PC-9 (cell line): ENCODE measurements at places on chromosomes 13 and 19. TPM values are rescaled to one million over a fixed set of nuclear protein-coding genes. Genes with fewer than 3 reads are reported as not detected.

The ACP5 gene
- total RNA-seq, result 3.5 and 6.6 TPM in 2 replicates

The FFAR1 gene
- 0.23 and 0.44 TPM in 2 replicates for total RNA-seq

The TBC1D4 gene
- 15.7 and 19.5 TPM in 2 replicates for total RNA-seq

The PRPF31 gene
- total RNA-seq, result 86.1 and 109 TPM in 2 replicates

The LILRA1 gene
- total RNA-seq, result not detected in 2 replicates

The ATP5F1D gene
- 157 and 214 TPM in 2 replicates for total RNA-seq

The PTGER1 gene
- 1.4 TPM in 2 replicates for total RNA-seq

The HS6ST3 gene
- total RNA-seq, result not detected in 2 replicates

The MEF2B gene
- 1.8 and 3.9 TPM in 2 replicates for total RNA-seq

The SIGLEC8 gene
- total RNA-seq, result not detected in 2 replicates

The EPSTI1 gene
- total RNA-seq, result 2.7 and 3.4 TPM in 2 replicates

The DAND5 gene
- total RNA-seq, result 0.20 and 0.28 TPM in 2 replicates

The LRG1 gene
- 22.0 and 25.6 TPM in 2 replicates for total RNA-seq

The KIR2DL3 gene
- not detected in 2 replicates for total RNA-seq

DNA sequence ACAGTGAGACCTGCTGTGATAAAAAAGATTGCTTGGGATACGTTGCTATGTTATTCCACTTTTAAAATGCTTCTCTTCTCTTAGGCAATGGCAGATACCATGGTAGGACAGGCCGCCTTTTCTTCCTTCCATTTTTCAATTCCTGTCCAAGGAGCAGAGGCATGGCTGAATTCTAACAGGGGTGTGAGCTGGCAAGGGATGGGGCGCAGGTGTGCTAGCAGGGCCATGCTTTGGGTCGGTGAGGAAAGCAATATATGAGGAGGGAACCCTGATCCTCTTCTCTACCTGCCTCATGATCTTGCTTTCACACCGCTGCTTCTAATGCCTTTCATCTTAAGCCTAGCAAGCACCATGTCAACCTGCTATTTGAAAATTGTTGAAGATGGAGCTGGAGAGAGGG, 225.0 kb downstream of the KATNAL1 start:
- DNase-seq, result no peak

- no peak for DNase-seq
These were observed 12.4 kb downstream of the DPRX start for GRCh38 chr19:53644061-53644816.

- no peak for DNase-seq
These were observed 21.4 kb upstream of the TCF3 start for GRCh38 chr19:1673645-1674292.

- no peak for DNase-seq
These were observed 882.0 kb upstream of the SLITRK6 start for GRCh38 chr13:86681223-86681622.

GRCh38 chr13:51134763-51135365, 23.8 kb upstream of the C13orf42 start:
- no peak for DNase-seq

- DNase-seq, result no peak
These were observed 690.9 kb downstream of the SLITRK6 start for GRCh38 chr13:85108356-85108755.

DNA sequence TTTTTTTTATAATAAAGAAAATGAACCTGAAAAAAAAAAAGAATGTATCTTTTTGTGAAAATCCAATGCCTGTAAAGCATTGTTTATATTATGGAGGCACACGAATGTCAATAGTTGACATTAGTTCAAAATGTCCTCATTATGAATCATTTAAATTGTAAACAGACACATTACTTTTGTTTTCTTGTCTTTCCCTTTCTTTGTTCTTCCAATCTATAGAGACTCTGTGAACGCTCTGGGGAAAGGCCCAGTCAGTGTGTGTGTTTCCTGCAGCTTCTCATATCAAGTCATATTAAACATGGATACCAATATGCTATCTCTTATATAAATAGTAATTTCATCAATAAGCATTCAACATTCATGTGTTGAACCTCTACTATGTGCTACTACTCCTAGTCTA, 193.1 kb downstream of the KCTD12 start:
- DNase-seq, result no peak

DNA sequence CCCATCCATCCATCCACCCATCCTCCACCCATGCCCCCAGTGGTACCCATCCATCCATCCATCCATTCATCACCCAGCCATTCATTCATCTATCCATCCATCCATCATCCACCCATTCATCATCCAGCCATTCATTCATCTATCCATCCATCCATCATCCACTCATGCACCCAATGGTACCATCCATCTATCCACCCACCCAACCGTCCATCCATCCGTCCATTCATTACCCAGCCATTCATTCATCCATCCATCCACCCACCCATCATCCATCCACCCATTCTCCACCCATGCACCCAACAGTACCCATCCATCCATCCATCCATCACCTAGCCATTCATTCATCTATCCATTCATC, 5.3 kb downstream of the PLPPR3 start:
- no peak for DNase-seq

DNA sequence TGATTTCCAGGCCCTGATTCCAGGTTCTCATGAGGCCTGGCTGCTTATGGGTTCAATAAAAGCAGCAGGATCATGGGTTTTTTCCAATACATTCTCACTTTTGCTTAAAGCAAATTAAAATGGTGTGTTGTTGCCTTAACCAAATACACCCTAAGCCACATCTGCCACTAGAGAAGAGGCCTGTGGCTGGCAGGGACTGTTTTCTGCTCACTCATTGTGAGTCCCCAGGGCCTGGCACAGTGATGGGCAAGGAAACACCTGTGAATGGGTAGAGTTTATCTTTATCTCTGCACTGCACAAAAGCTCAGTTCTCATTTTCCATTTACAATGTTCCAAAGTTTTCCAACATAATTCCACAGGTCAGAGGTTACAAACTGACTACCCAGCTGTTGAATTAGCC, 726.0 kb downstream of the UQCRFS1 start:
- no peak for DNase-seq

DNA sequence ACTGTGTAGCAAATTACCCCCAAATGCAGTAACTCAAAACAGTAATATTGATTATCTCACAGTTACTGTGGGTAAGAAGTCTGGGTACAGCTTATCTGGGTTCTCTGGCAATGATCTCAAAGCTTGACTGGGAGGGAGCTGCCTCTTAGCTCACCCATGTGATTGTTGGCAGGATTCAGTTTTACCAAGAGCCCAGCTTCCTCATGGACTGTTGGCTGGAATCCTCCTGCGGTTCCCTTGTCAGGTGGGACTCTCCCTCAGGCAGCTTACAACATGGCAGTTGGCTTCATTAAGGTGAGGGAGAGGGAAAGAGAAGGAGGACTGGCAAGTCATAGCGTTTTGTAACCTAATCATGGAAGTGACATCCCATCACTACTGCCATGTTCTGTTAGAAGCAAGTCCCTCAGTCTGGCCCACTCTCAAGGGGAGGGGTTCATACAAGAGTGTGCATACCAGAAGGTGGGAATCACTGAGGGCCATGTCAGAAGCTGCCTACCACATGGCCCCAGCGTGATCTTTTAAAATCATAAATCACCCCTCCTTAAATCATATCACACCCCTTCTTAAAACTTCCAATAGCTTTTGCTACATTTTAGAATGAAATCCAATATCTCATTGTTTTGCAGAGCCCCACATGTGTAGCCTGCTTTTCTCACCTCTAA, 108.1 kb downstream of the OLFM4 start:
- DNase-seq, result no peak

GRCh38 chr13:104170980-104171555, 1104.9 kb upstream of the SLC10A2 start:
- no peak for DNase-seq

- no peak for DNase-seq
These were observed 18.8 kb upstream of the WASF3 start for GRCh38 chr13:26538363-26539317.

- DNase-seq, result no peak
These were observed 4.9 kb upstream of the USE1 start for GRCh38 chr19:17210296-17210695.

GRCh38 chr19:31610018-31610417, 260.8 kb upstream of the TSHZ3 start:
- no peak for DNase-seq

DNA sequence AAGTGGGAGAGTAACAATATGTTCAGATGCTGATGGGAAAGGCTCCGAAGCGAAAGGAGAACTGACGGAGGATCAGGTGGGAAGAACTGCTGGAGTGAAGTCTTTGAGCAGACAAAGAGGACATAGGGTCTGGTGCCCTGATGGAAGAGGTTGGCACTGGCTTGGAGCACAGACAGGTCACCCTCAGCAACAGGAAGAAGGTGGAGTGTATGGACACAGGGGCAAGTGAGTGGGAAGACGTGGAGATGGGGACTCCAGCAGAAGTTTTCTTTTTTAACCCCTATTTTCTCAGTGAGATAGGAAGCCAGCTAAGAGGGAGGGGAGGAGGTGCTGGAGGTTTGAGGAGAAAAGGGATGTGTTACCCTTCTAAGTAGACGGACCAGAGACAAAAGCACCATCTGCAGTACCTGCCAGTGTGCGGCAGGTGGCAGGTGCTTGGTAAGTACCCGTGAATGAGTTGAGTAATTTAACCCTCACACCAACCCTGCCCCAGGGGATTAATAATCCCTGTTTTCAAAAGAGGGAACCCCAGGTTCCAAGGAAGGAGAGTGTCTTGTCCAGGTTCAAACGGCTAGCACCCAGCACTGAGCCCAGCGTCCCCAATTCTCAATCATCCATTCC, 11.2 kb downstream of the HAS1 start:
- peak; percentile 64 for DNase-seq

GRCh38 chr13:80751854-80752253, 410.9 kb upstream of the SPRY2 start:
- DNase-seq, result no peak

DNA sequence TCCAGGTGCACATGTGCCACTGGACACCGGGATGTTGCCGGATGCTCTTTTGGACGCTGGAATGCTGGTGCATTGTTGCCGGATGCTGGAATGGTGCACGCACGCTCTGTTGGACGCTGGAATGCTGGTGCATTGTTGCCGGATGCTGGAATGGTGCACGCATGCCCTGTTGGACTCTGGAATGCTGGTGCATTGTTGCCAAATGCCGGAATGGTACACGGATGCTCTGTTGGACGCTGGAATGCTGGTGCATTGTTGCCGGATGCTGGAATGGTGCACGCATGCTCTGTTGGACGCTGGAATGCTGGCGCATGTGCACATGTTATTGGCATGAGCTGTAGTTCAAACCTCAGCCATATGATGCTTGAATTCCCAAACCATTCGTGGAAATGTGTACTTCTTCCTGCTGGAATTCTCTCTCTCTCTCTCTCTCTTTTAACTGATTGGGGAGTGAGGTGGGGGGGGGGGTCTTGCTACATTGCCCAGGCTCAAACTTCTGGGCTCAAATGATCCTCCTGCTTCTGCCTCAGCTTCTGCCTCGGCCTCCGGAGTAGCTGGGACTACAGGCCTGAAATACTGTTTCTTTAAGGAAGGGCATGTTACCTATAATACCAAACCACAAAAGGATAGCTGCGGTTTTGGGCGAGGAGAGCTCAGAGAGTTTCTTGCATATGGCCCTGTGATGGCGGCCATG, 1.2 kb upstream of the MCF2L start:
- DNase-seq, result peak; percentile 70

- DNase-seq, result no peak
These were observed 145.6 kb downstream of the TNFRSF19 start for GRCh38 chr13:23715762-23716235.

GRCh38 chr13:109162248-109163036, 533.0 kb downstream of the MYO16 start:
- peak; percentile 80 for DNase-seq

DNA sequence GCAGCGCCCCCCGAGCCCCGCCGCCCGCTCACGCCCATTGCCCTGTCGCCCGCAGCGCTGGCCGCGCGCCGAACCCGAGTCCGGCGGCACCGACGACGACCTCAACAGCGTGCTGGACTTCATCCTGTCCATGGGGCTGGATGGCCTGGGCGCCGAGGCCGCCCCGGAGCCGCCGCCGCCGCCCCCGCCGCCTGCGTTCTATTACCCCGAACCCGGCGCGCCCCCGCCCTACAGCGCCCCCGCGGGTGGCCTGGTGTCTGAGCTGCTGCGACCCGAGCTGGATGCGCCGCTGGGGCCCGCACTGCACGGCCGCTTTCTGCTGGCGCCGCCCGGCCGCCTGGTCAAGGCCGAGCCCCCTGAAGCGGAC, 518 bp downstream of the KLF2 start:
- DNase-seq, result no peak

GRCh38 chr13:73633817-73634460, 500.3 kb downstream of the KLF12 start:
- no peak for DNase-seq
